ENCODE measurements at places on chromosomes 7 and 10.

- no peak for DNase-seq
Measured at GRCh38 chr7:156039194-156039593, 226.9 kb upstream of the SHH start.

DNA sequence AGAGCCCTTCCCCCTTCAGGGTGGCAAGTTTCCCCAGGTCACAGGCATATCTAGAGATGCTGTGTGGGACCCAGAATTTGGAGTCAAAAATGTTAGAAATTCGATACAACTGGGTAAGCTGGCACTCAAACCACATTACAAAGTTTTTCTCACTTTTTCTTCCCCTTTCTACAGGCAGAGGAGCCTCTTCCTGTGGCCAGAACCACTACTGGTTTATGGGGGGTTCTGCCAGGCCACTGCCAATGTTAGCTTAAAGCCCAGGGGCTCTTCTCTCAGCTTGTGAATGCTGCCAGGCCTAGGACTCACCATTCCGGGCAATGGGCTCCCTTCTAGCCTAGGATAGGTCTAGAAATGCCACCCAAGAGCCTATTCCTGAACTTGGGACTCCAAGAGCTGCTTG lies 617.9 kb upstream of the PHF14 start:
- DNase-seq: no peak

- DNase-seq: no peak
Measured at GRCh38 chr7:154427533-154427932, 375.3 kb downstream of the DPP6 start.

DNA sequence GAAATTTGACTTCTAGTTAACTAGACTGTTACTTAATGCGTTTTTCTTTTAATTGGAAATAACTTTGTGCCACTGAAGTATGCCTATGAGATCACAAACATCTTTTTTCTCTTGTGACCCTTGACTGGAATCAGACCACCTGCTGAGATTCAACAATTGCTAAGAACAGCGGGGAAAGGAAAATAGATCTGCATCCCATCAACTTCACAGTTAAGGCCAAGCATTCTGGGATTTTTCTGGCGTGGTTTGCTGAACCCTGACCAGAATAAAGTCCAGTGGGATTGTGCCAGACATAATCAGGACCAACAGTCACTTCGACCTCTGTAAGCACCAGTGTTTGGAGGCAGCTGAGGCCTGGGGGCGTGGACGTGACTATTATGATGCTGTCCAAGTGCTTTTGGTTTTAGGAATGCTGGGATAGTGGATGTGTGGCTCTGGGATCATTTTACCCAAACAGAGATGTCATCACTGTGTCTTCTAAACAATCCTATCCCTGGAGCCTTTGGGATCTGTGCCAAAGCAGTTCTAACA lies 373.3 kb upstream of the PRKCQ start:
- DNase-seq: no peak

- no peak for DNase-seq
Measured at GRCh38 chr7:156004265-156005201, 192.3 kb upstream of the SHH start.

GRCh38 chr7:305410-306151 lies 15.6 kb downstream of the FOXL3 start:
- no peak for DNase-seq

DNA sequence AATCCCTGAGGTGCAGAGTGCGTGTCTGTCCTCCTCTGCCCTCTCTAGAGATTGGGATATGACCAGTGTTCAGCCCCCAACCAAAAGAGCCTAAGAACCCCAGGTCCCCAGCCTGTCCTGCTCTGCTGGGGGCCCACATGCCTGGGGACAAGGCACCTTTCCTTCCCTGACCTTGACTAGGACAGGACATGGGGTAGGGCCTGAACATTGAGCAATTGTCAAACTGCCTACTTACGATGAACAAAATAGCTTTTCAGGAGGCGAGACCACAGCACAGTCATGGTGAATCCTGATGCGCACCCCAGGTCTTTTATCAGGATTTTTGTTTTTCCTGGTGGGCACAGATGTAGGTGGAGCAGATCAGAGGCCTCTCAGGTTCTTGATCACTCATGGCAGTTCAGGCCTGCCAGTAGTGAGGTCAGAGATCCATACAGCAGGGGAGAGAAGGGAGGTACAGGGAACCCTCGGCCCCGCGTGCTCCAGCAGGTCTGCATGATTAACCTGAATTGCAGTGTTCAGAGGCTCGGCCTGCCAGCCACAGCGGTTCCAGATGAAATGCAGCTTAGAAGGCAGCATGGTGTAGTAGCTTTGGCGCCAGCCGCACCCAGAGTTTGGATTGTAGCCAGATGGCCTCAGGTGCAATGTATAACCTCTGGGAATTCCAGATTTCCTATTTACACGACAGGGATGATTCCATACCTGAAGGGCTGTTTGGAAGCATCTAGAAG lies 191.3 kb downstream of the CUX1 start:
- DNase-seq: no peak

DNA sequence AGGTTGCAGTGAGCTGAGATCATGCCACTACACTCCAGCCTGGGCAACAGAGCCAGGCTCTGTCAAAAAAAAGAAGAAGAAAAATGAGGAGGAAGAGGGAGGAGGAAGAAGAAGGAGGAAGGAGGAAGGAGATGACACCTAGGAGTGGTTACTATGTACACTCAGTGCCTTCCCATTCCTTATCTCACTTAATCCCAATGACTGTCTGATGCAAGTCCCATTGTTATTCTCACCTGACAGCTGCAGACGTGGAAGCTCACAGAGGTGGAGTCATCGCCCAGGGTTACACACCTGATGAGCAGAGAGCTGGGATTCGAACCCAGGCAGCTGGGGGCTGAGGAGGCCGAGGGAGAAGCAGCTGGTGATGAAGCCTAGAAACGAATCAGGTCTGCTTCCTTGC lies 258.8 kb downstream of the SNX10 start:
- DNase-seq: no peak

GRCh38 chr10:118590334-118590733 lies 5.1 kb downstream of the PRLHR start:
- no peak for DNase-seq

GRCh38 chr10:69800109-69800508 lies 1.6 kb upstream of the COL13A1 start:
- no peak for DNase-seq

DNA sequence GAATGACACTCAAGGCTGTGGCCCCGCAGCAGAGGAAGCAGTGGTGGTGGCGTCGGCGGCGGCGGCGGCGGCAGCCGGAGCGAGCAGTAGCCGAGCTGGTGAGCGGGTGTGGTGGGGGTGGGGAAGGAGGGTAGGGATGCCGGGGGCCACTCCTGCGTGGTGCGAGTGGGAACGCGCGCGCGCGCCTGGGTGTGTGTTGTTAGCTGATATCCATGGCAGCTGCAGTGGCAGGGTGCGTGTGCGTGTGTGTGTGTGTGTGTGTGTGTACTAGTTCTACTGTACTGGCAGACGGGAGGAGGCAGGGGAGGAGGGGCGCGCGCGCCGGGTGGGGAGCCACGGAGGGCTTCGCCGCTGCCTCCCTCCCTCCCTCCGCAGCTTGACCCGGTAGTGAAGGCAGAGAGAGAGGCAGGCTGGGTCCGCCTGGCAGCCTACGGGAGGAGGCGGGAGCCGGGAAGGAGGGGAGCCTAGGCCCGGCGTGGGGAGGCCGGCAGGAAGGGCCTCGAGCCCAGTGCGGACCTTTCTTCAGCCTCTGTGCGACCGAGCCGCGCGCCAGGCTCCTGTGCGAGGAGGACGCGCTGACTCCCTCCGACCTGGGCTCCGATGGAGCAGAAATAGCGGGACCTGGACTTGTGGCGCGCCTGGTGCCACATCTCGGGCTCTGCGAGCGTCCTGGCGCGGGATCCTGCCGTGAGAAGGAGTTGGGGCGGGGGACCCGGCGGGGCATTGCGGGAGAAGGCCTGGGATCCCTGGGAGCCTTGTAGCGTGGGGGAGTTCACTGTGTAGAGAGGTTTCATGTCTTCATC lies at the start of gene MAGI2:
Gene MAGI2, minus strand, starts transcription at position 110 of the 803 bp plus-strand sequence. CDS start 347 bp downstream, outside the sequence.
- no peak for DNase-seq

GRCh38 chr10:88097092-88097516 lies 233.7 kb downstream of the PTEN start:
- DNase-seq: no peak

- no peak for DNase-seq
Measured at GRCh38 chr7:1698951-1699350, 28.9 kb downstream of the ELFN1 start.

DNA sequence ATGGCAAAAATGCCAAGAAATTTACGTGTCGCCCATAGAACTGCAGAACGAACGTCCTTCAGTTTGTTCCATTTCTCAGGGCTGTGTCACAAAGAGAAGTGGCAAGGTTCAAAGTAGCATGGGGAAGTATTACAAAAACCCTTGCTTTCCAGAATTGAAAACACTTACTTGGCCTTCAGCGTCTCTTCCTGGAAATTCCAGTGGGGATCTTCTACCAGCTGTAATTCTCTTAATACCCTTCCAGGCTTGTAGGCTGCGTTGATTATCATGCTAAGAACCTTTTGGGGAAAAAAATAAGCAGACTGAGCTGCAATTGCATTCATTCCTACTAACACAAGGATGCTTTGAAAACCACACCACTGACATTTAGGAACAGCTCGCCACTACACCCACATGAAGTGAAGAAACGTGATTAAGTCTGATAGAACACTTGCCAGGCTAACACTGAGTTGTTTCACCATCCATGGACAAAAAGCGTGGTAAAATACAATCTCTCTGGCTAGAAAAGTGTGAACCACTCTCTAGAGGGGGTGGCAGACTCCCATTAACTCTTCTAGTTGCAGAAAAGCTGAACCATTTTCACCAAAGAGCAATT lies 222.3 kb downstream of the SFMBT2 start:
- DNase-seq: no peak

DNA sequence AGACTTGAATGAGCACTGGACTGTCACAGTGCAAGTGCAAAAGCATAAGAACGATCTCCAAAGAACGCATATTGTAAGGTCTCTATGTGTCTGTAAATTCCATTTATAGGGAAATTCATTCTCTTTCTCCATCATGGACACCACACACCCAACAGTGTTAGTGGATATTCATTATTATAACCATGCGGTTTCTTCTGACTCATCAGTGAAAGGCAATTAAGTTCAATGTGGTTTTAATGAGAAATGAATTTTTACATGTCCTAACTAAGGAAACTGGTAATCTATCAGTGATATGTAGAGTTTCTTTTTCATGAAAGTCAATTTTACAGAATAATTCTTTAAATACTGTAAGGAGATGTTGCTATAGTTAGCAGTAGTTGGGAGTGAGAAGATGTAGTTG lies 25.9 kb downstream of the GIMAP8 start:
- no peak for DNase-seq

DNA sequence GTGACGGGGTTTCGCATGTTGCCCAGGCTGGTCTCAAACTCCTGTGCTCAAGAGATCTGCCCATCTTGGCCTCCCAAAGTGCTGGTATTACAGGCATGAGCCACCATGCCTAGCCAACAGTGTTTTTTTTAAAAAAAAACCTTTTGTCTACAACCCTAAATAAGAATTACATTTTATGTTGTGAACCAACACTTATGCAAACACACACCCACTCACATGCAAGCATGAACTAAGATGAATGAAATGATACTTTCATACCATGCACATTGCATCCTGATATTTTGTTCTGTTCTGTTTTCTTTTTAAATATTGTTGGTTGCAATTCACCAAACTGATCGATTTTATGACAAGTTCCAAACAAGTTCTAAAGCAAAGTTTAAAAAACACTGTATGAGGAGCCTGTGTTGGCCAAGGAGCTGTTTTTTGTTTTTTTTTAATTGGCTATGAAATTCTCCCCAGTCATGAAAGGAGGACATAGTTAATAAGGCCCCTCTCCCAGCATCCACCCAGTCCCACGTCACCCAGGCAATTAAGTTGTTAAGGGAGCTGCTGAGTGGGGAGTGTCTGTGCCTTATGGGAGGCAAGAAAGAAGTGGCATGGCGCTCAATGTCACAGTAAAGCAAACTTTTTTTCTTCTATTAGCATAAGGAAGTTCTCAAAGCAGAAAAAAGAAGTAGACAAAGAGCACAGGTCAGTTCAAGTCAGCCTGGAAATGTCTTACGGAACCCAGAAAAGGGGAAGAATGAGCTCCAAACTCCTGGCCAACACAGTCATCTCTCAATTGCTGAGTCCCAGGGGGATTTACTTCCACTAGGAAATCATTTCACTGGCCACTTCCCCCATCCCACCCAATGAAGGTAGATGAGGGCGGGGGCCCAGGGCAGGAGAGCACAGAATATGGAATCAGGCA lies 50.1 kb downstream of the NOD1 start:
- no peak for DNase-seq

GRCh38 chr10:88892222-88892967 lies 12.3 kb downstream of the STAMBPL1 start:
- no peak for DNase-seq

DNA sequence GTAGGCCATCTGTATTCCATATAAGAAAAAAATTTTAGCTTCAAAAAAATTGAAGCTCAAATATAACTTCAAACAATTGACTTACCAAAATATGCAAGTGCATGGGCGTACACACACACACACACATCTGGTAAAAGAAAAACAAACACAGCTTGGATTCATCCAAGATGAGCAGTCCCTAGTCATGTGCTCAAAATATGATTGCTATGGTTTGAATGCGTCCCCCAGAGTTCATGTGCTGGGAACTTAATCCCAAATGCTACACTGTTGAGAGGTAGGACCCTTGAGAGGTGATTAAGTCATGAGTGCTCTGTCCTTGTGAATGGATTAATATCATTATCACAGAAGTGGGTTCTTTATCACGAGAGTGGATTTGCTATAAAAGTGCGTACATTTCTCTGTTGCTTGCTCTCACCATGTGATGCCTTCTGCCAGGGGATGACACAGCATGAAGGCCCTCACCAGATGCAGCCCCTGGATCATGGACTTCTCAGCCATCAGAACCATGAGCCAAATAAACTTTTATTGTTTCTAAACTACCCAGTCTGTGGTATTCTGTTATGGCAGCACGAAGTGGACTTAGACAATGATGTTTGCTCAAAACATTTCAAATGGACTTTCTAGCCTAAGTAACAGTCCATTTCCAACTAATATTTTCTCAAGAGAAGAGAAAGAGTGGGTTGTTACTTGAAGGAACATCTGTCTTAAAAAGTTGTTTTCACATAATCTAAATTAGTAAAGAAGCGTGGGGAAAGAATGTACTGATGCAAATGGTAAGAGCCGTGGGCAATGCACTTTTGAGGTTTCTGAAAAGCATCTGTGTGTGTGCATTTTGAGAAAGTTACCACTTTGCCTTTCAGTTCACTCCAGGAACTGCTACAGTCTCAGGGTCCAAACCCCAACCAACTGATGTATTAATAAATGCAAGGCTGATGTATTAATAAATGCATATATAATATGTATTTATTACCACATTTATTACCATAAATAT lies 15.1 kb upstream of the SVIL start:
- DNase-seq: no peak
